Dermis blood vessel endothelial cell (primary cell): ENCODE measurements at places on chromosomes 3 and 15. TPM values are rescaled to one million over a fixed set of nuclear protein-coding genes. Genes with fewer than 3 reads are reported as not detected.

PRSS50 gene
- not detected in 2 replicates for total RNA-seq

ITIH4 gene
- 0.19 and 1.9 TPM in 2 replicates for total RNA-seq

KNG1 gene
- total RNA-seq = not detected in 2 replicates

DPPA4 gene
- not detected in 2 replicates for total RNA-seq

GYG1 gene
- total RNA-seq = 38.6 and 48.0 TPM in 2 replicates

CEP19 gene
- total RNA-seq = 6.8 and 9.0 TPM in 2 replicates

PCOLCE2 gene
- total RNA-seq = 0.23 and 0.68 TPM in 2 replicates

LRCH3 gene
- 82.4 and 154 TPM in 2 replicates for total RNA-seq

MKRN2OS gene
- not detected in 2 replicates for total RNA-seq

DNA sequence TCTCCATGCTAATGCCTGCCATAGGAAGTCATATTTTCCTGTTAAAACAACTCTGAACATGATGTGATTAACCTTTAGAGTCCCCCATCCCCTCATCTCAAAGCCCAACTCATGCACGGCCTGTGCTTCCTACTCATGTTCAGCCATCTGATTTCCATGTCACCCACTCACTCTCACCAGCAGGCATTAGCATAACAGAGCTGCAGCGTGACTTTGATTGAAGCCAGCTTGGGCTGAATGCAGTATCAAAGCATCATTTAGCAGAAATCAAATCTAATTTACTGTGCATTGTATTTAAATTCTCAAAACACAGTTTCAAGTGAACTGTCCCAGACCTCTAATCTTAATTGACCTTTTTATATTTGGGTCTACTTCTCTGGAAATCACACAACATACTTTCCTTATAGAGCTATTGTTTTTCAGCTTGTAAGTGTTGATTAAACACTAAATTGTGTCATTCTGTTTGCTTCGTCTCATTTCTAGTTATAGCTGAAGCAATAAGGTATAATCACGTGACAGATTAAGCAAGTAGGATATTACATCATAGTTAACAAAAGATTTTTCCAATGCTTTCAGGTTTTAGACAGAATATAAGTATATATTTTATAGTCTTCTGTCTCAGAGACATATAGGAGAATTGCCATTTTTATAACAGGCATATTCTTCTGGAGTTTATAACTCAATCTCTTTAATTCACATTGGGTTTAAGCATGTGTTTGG lies 501.5 kb downstream of the ROBO2 start:
- no peak for DNase-seq

GRCh38 chr3:128878556-128879124 lies 780 bp upstream of the ACAD9 start:
- DNase-seq = peak; percentile 61

DNA sequence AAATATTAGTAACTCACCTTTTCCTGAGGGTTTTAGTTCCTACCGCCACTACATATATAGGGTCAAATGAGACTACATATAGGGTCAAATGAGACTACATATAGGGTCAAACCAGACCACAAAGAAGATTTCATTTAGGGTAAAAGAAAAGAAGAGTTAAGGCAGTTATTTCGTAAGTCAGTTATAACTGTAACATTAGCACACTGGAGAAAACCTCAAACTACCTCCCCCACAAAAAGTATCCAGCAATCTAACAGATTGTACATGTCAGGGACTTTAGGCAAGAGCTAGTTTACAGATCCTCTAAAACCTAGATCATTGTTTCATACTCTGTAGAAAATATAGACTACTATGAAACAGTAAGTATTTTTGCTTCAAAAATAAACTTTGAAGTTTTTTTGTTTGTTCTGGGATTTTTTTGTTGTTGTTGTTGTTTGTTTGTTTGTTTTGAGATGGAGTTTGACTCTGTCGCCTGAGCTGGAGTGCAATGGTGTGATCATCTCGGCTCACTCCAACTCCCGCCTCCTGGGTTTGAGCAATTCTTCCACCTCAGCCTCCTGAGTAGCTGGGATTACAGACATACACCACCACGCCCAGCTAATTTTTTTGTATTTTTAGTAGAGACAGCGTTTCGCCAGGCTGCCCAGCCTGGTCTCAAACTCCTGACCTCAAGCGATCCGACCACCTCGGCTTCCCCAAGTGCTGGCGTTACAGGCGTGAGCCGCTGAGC lies 92.4 kb upstream of the CGNL1 start:
- DNase-seq = no peak

GRCh38 chr15:34341381-34342212 lies 1.3 kb downstream of the NOP10 start:
- no peak for DNase-seq

DNA sequence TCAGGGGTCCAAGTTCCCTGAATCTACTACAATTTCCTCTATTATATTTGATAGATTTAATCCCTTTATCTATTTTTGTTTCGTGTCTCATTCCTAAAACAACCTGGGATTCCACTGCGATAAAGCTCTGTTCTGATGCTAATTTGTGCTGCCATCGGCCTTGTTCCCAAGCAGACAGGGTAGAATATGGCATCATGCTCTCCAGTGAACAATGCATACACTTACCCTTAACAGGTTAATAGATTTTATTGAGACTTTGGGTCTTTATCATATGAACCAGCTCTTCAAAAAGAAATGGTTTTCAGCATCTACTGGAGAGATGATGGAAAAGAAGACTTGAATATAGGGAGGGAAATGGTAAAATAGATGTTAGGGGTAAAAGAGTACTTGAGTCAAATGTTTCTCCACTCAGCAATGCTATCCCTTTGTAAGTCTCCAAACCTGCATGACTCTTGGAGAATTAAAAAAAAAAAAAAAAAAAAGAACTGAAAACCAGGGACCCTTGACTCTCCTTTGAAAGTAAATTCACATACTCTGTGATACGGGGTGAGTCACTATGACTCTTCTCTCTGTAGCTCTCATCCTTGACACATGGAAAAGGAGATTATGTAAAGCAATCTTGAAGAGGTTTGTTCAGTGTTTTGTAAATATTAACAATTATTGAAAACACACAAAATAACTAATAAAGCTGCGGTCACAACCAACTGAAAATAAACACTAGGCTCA lies 268.8 kb downstream of the ZBTB20 start:
- DNase-seq = no peak

DNA sequence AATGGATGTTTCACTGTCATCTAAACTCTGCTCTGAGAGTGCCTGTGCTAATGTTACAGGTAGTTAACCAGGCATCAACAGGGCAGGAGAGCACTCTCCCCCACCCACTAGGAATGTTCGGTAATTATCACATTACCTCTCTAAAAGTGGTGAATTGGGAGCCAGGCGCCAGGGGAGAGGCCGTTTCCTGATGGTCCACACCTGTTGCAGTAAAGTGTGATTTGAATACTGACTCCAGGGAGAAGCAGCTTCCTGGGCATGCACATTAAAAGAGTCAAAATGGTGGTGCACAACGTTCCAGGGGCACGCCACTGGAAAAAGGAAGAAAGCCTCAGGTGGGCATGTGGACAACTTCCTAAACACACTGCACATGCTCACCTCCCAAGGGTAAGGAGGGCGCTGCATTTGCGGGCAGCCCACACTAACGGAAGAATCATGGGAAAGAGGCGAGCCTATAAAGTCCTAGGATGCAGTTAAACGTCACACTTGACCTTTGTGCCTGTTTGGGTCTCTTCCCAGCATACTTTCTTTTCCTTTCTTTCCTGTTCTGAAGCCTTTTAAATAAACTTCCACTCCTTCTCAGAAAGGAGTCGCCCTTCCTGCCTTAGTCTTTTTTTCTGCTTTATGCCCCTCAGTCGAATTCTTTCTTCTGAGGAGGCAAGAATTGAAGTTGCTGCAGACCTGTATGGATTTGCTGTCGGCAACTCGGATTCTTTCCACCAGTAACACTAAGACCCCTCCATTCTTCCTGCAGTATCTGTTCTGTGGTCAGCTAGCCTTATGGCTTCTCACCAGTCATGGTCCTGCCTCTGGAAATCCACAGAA lies 28.9 kb upstream of the GPD1L start:
- peak; percentile 37 for DNase-seq

- DNase-seq = peak; percentile 19
These were observed 525 bp downstream of the NPTN start for GRCh38 chr15:73632670-73633058.

DNA sequence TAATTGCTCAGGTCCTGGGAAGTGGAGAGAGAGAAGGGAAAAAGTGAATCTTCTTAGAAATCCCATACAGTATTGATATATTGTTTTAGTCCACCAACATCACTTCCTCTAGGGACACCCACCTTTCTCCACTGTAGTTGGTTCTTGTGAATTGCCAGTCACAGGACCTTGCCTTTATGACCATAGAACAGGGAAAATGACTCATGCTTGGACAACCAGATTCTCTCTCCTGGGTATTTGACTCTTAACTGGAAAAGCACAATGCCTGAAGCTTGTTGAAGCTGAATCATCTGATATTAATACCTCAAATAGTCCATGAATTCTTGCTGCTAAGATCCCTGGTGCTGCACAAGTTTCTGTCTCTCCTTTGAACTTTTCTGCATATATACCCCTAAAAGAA lies 32.5 kb upstream of the DCLK3 start:
- peak; percentile 31 for DNase-seq

- DNase-seq = no peak
These were observed 41.1 kb downstream of the SLCO3A1 start for GRCh38 chr15:91894606-91895005.

- no peak for DNase-seq
These were observed 95.4 kb upstream of the KCNAB1 start for GRCh38 chr3:156024904-156025533.

DNA sequence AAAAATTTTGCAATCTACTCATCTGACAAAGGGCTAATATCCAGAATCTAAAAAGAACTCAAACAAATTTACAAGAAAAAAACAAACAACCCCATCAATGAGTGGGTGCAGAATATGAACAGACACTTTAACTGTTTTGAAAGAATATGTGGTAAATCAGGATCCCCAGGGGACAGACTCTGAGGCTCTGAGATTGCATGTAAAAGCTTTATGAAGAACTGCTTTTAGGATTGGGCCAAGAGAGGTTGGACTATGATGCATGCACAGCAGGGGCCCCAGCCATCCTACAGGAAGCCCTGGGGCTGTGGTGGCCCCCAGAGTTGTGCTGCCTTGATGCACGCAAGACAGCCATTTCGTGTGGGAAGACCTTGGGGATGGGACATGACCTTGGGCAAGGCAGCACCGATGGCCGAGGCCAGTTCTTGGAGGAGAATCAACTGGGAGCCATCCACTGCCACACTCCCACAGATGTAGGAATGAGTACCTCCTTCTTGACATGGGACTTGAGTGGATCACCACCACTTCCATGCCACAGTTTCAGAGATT lies 298.1 kb upstream of the THBS1 start:
- DNase-seq = no peak

DNA sequence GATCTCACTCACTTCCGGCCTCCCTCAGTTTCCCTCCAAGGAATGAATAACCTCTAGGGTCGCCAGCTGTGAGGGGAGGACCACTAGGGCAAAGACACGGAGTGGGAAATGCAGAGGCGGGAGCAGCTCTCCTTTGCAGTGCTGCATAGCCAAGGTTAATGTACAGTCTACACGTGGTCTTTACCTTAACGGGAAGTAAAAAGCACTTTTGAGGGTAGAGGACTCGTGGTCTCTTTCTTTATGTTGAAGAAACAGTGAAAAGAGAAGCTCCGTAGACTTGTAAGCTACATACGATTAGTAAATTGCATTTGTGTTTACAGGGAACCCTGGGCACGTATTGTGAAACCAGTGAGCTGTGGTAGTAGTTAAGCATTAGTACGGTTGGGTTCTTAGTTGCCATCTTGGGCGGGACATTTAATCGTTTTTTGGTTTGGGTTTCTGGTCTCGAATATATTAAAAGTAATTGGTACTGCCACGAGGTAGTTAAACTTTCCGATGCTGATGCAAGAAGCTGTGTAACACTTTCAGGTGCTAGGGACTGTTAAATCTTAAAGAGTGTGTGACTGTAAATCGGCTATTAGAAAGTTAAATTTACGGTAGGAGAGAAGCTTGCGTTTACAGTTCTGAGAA lies 828 bp downstream of the U2SURP start:
- DNase-seq = peak; percentile 38

DNA sequence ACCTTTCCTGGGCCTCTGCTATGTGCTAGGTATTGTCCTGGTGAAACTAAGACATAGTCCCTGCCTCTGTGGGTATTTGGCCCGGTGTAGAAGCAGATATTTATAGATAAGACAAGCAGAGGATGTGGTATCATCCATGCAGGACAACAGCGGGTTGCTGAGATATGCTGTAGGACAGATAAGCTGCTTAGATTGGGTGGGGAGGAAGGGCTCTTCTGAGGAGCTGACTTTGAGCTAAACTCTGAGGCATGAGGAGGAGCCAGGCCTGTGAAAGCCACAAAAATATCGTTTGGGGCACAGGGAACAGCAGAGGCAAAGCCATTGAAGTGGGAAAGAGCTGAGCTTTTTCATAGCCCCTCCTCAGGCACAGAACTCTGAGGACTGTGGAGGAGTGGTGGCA lies 492.5 kb upstream of the CFAP20DC start:
- DNase-seq = no peak

DNA sequence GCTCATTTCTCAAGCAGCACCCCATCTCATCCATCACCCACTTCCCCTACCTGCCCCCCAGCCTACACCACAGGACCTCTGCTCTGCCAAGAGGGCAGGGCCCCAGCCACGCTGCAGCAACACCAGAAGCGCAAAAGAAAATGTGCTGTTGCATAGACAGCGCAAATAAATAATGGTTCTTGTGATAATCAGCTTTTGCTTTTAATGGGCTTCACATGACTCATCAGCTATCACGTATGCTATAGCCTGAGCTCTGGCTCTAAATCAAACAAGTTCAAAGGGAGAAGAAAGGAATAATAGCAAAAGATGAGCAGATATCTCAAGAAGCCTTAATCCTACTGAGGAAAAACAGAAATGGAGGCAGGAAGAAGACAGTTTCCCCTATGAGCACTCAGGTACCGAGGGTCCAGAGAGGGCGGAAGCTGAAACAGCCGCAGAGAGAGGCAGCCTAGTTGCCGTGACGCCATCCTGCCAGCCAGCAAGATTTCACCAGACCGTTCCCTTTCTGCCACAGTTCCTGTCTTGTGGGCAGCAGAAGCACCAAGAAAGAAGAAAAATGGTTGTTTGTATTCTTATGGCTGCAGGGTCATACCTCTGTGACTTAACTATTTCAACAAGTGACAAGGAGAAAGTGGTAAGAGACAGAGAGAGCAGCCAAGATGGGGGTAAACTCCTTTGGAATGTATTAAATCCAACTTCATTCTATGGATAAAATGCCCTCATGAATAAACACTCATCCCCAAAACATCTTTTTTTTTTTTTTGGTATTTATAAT lies 22.0 kb downstream of the RAB27A start:
- peak; percentile 43 for DNase-seq

DNA sequence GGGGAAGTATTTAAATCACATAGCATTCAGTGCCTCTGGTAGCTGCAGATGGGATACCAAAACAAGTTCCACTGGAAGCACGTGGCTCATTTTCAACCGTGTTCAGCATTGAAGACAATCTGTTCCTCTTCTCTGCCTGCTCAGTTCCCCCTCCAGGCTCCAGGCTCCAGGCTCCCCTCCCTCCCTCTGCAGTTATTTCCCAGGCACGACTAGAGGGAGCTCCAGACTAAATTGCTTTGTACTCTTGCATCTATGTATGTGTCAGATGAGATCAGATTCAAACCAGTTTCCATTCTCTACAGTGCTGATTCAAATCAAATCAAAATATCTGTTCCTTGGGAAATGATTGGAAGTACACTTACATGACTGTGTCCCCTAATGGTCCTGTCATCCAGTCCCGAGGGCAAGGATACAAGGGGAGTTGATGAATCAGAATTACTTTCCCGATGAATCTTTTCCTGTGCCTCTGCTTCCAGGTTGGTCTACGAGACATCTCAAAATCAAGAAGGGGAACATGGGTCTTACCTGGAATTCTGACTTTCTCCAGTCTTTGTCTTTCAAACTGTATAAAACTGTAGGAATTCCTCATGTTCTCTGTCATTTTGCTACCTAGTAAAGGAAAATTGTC lies 600.5 kb downstream of the EDEM1 start:
- DNase-seq = no peak
